ENCODE measurements at places on chromosomes 5 and 9.

DNA sequence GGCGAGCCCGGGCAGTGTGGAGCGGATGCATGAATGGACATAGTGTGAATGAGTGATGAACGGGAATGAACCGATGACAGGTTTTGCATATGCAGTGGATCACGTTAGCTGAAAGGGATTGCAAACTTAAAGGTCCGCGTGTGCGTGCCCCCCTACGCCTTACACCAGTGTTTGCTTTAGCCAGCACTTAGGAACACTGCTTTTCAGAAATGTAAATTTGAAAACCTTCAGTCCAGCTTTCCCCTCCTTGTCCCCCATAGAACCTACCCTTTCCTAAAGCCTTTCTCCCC is 692 bp downstream of the PSAT1 start:
- no peak for DNase-seq

DNA sequence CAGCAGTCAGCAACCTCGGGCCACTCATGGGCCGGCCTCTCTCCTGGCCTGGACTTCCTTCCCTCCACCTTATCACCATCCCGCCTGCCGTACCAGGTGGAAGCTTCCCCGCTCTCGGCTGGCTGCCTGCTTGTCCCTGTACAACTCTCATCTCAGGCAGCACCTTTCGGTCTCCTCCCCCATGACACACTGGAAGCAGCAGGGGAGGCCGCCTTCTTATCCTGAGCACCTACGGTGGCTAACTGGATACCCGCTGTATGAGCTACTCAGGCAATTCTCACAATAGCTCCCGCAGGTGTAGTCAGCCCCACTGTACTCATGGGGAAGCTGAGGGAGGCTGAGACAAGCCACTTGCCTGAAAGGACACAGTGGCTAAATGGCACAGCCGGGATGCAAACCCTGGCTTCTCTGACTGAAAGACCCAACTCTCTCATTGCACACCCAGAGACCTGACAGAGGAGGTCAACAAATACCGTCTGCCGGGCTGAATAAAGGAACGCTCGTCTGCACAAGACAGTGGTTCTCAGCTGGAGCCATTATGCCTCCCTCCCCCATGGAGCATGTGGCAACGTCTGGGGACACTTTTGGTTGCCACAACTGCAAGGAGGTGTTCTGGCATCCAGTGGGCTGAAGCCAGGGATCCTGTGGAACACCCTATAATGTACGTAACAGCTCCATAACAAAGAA is 9.6 kb downstream of the STK10 start:
- DNase-seq: no peak

- no peak for DNase-seq
Observed at GRCh38 chr5:131749138-131749537, 47.7 kb downstream of the FNIP1 start.

DNA sequence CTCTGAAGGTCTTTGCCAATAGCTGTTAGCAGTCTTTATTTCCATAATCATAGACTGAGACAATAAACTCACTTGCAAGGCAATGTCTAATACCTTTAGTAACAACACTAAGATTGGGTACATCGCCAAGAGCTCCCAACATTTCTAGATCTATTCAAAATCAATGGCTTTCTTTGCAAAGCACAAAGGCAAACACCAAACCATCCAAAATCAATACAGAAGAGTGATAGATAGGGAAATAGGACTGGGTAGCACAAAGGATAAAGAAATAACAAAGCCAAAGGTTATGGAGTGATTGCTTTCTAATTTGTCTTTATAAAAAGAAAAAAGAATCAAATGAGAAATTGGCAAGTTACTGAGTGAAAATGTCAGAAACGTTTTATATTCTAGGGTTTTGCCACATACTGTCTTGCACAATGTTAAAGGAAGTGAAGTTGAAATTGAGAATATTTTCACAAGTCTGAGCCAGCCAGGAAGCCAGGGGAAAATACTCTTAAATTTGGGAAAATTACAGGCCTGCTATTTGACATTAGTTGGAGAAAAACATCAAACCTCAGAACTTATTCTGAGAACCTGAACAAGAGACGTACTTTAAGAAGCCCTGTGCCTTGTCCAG is 53.3 kb upstream of the LHFPL2 start:
- DNase-seq: no peak

- DNase-seq: no peak
Observed at GRCh38 chr5:177450667-177451424, 4.2 kb downstream of the PRR7 start.

GRCh38 chr5:154498994-154499393 is 21.0 kb upstream of the HAND1 start:
- no peak for DNase-seq

DNA sequence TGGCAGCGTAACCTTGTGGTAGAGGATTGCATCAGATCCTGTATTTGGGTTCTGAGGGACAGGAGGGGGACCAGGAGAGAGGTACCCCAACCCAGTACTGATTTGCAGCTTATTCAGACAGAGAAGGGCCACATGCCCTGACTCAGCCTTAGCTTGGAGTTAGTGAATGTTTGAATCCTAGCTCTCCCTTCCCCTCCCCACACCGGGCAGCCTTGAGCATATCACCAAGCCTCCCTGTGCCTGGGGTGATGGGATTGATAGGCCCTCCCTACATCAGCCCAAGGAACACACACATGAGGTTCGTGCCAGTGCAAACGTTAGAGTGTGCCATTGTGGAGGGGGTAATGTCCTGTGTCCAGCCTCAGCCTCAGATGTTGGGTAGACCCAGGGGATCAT is 71.9 kb downstream of the AMBP start:
- DNase-seq: no peak

- DNase-seq: peak; percentile 38
Observed at GRCh38 chr5:65837139-65837538, 89.2 kb upstream of the ERBIN start.

DNA sequence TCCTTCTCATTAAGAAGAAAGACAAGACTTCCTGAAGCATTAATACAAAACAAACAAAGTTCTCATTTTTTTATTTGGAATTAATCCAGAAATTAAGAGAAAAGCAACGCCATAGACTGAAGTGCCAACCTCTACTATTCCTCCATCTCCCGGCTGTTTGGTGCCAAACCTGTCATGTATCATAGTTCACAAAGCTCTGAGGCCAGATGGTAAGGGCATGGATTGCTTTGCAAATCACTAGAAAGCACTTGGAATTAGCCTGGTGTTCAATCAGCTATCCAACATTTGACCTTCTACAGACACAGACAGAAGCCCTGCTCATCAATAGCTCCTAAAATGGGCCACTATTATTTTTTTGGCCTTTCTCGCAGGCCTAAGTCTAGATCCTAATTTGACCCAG is 33.8 kb downstream of the HTR1A start:
- no peak for DNase-seq

GRCh38 chr5:589588-589987 is 22.6 kb upstream of the CEP72 start:
- no peak for DNase-seq

GRCh38 chr5:77669677-77670076 is 31.2 kb upstream of the OTP start:
- DNase-seq: no peak

DNA sequence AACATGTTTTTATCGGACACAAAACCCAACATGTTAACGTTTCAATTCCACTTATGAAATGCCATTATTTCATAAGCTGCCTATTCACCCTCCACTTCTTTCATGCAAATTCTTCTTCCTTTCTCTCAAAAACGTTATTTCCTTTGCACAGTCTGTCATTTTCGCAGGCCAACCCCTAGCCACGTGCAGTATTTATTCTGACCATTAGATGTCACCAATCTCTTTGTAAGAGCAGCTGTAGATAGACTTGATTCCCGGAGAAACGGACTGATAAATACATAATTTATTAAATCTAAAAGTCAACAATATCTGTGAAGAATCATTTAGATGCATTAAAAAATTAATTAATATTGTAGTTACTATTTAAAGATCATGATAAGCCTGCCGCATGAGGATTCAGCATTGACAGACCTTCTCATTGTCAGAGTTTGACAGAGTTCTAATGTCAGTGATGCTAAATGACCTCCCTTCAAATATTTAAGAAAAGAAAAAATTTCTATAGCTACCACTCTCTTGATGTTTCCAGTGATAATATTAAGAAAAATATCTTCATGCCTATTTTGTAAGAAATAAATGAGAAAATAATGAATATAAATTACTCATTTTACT is 933.6 kb downstream of the CDH12 start:
- DNase-seq: peak; percentile 9

DNA sequence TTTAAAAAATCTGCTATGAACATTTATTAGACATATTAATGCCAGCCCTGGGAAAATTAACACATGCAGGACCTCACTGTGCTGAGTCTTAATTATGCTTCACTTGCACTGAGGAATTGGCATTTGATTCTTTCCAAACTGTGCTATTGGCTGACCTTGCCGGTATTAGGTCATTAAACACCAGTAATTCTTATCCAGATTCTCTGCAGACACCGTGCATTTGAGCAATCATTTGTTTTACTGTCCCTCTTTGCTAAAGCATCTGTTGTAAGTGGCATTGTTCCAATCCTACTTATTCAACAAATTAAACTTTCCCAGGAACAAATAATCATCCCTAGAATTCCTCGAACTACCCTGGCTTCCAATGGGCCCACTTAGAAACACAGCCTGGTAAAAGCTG is 145.0 kb downstream of the SLC12A2 start:
- DNase-seq: no peak

DNA sequence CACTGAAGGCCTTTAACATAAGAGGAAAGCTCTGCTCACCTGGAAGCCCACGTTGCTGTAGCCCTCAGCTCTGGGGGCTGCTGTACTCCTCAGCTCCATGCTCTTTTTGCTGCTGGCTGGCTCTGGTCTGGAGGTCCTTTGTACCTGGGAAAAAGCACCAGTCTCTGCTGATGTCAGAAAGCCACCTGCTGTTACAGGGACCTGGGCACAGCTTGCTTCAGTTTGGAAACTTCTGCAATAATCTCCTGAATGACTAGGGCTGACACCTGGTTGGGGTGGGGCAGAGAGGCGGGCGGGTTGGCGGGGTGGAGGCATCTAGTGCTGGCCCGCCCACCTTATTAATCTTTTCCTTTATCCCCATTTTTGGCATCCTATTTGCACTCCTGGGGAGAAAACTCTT is at the start of gene SLC28A3:
SLC28A3 (minus strand) TSS at position 224 of the 400 bp plus-strand sequence; CDS start at position 99, 125 bp downstream.
- no peak for DNase-seq

DNA sequence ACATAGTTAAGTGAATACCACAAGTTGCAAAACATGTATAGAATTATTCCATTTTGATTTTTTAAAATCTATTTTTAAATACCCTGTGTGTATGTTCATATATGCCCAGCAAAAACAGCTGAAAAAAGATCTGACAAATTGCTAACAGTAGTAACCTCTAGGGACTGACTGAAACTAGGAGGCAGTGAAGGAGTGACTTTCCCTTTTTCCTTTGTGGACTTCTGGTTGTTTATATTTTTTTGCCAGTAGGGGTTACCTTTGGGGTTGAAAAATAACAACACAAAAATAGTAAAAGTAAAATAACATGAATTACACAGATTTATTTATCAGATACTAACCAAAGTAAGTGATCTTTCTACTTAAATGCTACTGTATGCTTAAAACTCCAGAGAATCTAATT is 2.9 kb downstream of the MEGF9 start:
- DNase-seq: no peak

- no peak for DNase-seq
Observed at GRCh38 chr5:179438011-179438441, 92.8 kb upstream of the ADAMTS2 start.

DNA sequence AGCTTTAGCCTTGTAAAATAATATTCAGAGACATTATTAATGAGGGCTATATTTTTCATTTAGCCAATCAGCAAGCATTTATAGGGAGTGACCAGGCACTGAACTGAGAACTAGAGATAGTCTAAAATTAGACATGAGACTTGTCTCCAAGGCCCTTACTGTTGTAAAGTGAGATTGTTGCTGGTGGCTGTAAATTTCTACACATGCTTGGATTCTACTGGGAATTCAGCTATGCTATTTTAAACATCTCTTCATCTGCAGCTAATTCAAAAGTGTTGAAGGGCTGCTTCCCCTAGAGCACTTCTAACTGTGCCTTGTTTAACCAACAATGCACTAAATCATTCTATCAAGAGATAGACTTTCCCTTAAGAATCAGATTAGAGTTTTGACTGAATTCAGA is 67.4 kb downstream of the CHSY3 start:
- DNase-seq: no peak

DNA sequence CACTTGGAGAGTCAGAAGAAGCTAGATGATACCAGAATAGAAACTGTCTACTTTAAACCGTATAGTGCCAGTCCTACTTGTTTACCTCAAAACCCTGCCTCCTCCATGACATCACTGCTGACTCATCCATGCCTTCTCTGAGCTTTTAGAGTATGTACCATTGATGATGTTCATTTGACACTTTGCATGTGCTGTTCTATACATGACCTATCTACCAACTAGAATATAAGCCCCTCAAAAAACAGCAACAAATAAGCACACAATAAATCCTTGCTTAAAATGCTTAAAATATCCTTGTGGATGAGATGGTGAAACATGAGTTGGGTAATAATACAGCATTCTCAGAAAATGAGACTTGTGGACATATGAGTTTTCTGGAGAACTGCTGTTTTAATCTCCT is 2.6 kb downstream of the CTNNAL1 start:
- peak; percentile 49 for DNase-seq

DNA sequence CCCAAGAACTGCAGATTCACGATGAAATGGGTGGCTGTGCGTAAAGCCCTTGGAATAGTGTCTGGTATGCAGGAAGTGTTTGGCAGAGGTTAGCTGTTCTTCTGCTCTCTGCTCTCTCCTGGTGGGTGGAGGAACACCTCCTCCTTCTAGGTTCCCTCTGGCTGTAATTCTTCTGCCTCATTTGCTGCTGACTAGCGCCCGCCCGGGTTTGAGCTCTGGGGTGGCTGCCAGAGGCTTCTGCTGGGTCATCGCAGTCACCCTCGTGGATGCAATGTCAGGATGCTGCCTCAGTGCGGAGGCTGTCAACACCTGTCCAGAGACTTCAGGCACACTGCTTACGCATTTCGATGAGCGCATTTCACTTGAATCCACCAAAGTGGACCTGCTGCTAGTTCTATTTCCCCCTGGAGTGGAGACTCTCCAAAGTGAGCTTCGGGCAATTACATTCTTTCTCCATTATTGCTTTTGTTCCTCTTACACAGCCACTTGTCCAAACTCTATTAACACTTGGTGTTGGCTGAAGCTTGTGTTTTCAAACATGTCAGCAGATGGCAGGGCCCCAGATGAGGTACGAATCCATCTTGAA is 11.7 kb downstream of the DOCK2 start:
- peak; percentile 26 for DNase-seq

- no peak for DNase-seq
Observed at GRCh38 chr5:113302120-113302519, 132.7 kb downstream of the TSSK1B start.

- no peak for DNase-seq
Observed at GRCh38 chr5:172140120-172140519, 47.9 kb downstream of the STK10 start.

GRCh38 chr5:150116667-150117400 is 30.5 kb upstream of the CSF1R start:
- no peak for DNase-seq

- DNase-seq: no peak
Observed at GRCh38 chr5:159503236-159503635, 172.9 kb upstream of the IL12B start.

GRCh38 chr5:71013575-71013974 is 11.6 kb downstream of the NAIP start:
- DNase-seq: peak; percentile 3

Data from AG08396 (cell line).